ENCODE measurements at places on chromosomes 4 and X. TPM values are rescaled to one million over a fixed set of nuclear protein-coding genes. Genes with fewer than 3 reads are reported as not detected.

DNA sequence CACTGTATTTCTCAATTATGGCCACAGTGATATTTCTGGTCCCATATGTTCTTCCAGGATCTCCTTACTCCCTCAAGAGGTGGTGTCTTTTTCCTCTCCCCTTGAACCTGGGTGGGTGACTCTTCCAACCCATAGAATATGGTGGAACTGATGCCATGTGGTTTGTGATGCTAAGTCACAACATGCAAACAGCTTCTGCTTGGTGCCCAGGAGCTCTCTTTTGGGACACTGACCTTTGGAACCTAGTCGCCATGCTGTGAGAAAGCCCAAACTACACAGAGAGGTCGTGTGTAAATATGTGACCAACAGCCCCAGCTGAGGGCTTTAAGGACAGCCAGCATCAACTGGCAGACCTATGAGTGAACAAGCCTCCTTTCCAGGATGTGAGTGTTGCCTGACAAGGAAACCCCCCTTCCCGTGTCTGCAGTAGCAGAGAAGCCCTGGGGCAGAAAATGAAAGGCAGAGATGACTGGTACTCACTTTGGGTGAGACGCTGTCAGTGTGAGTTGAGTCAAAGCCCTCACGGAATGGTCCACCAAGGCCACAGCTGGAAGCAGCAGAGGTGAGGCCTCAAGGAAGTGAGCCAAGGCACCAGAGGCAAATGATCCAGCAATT, 223.4 kb downstream of the BCOR start:
- no peak for DNase-seq

GRCh38 chr4:2954358-2955185, 8.6 kb downstream of the NOP14 start:
- DNase-seq = peak; percentile 55

GRCh38 chr4:24922416-24922815, 9.6 kb upstream of the CCDC149 start:
- no peak for DNase-seq

GRCh38 chr4:23685471-23685870, 204.4 kb downstream of the PPARGC1A start:
- no peak for DNase-seq

GRCh38 chr4:153661908-153662307, 22.2 kb upstream of the TLR2 start:
- no peak for DNase-seq

DNA sequence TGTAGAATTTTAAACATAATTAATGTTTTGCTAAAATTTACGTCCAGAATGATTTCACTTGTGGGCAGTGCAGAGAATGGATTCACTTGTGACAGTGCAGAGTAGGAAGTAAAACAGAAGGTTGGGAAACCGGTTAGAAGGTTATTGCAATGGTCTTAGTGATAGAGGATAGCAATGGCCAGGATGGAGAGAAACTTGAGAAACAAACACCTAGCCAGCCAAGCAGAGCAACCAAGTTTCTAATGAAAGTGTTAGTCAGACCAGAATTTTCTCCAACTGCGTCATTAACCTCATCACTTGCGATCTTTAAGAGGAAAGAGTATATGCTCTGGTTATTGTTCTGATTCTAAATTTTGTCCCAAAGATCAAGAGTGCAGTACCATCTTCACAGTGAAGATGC, 50.0 kb upstream of the TBC1D9 start:
- no peak for DNase-seq

- no peak for DNase-seq
Measured at GRCh38 chr4:147725673-147726072, 6.2 kb upstream of the ARHGAP10 start.

DNA sequence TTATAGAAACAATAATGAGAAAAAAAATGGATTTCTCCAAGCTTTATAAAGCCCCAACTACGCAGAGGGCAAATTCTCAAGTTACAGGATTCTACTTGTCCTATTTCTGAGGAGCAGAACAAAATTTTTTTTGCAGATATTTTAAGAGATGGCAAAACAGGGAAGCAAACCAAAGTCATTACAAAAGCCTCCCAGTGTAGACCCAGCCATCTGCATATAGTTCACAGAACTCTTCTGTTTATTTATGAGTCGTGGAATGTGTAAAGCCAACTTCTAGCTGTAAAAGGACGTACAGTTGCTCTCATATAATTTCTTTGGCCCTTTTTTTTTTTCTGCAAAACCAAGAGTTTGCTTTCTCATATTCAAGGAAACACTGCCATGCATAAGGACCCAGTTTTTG, 120.4 kb downstream of the PCDH7 start:
- DNase-seq = no peak

- no peak for DNase-seq
Measured at GRCh38 chr4:3122081-3122563, 47.6 kb downstream of the HTT start.

DNA sequence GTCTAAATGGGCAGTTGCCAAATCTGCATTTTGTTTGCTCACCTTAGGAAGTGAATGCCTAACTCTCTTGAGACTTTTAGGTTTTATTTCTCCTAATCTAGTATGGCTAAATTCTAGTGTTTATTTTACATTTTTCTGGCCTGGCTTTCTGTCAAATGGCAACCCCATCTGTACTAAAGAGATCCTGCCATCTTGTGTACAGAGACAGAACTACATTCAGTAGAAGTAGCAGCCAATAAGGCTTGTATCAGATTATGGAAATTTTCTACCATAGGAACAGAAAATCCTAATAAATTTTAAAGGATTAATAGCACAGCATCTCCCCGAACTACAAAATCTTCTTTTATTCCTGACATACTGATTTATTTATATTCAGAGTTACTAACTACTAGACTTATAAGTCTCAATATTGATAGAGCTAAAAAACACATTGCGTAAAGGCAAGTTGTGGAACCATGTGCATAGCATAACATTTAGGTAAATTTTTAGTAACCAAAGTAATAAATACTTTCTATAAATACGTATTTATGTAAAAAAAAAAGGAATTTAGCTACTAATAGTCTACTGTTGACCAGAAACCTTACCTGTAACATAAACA, 45.5 kb downstream of the TMEM144 start:
- DNase-seq = no peak

- no peak for DNase-seq
Measured at GRCh38 chr4:26308568-26308967, 12.2 kb upstream of the RBPJ start.

DNA sequence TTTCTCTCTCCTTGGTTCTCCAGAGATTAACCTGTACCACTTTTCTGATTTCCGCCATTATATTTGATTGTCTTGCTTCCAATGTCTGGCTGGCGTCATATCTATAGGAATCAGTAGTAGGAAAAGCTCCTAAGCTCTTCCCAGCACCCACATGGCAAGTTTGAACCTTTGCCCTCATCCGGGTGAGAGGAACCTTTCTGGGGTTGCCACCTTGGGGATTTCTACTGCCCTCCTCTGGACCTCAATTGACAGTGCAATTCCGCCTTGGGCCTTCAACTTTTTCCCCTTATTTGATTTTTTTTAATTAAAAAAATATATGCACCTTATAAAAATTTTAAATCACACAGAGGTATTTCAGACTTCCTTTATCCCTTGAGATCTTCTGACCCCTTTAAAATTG, 2.0 kb upstream of the CXorf66 start:
- no peak for DNase-seq

GRCh38 chrX:48684134-48684533, 535 bp downstream of the WAS start:
- DNase-seq = no peak

DNA sequence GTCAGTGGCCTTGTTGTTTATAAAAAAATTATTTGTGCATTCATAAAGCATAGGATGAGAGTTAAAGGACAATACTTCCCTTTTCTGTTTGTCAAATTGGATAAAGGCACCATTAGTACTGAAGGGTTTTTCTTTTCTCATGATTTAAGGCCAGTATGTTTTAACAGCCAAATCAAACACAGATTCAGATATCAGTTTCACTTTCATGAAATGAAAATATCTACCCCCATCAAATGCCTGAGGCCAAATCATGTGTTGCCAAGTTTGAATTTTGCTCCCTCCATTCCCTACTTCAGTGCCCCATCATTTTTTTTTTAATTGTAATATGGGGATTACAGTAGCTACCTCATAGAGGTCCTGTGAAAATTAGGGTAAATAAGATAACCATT, 745.9 kb downstream of the RPA4 start:
- no peak for DNase-seq

- no peak for DNase-seq
Measured at GRCh38 chrX:21412883-21413282, 38.7 kb downstream of the CNKSR2 start.

- no peak for DNase-seq
Measured at GRCh38 chr4:152342293-152342692, 193.6 kb downstream of the FBXW7 start.

DNA sequence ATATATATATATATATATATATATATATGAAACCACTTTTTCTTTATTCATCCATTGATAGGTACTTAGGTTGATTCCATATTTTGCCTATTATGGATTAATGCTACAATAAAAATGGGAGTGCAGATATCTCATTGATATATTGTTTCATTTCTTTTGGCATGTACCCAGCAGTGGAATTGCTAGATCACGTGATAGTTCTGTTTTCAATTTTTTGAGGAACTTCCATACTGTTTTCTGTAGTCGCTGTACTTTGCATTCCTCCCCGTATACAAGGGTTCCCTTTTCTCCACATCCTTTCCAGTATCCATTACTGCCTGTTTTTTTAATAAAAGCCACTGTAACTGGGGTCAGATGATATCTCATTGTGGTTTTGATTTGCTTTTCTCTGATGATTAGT, 124.6 kb downstream of the GABRB1 start:
- DNase-seq = no peak

DNA sequence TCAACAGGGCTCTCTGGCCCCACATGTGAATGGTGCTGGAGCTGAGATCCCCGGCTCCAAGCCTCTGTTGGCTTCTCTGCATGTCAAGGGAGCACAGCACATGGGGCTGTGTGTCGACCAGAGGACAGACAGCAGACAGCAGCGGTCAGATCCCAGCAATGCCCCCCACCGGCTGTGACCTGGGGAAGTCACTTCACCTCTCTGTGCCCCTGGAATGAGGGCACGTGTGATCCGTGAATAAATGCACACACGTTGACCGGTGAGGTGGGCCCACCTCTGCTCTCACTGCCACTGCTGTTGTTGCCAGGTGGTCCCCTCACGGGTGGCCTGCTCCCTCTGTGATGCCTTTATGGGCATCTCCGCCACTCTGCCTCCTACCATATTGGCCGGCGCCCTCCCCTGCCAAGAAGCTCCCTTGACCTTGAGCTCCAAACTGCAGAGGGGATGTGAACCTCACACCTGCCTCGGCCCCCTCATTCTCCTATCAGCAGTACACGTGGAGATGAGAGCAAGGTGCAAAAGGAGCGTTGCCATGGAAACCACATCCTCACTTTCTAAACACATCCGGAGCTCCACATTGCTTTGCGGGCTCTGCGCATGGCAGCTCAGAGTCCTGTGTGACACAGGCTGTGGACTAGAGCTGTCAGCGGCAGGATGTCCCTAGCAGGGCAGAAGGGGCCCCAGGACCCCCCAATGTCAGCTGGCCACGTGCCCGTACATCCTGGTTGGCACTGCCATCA, 75.4 kb downstream of the ABLIM2 start:
- DNase-seq = no peak

DNA sequence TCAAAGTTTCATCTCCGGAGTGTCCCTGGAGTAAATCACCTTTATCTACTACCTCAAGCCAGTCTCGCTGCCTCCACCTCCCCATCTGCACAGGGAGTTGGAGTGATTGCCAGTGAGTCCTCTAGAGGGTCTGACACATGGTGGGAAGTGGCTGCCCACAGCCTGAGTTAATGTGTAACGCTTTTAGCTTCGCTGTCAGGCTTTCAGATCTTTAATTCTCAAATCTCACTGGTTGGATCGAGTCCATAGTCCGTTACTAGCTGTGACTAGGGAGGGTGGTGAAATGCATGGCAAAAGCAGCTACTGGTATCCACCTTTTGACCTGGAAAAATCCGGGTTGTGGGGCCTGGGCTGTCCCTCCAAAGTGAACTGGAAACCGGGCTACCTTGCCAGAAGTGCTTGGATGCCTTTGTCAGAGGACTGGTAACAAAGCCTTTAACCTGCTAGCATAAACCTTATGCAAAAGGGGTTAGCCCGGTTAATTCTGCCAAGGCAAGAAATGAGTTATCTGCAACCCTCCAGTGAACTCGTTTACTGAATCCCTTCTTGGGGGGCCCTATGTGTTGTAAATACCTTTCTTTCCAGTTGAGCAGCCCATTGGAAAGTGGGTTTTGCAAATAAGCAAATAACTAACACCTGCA, 5.1 kb upstream of the WDR1 start:
- DNase-seq = no peak

DNA sequence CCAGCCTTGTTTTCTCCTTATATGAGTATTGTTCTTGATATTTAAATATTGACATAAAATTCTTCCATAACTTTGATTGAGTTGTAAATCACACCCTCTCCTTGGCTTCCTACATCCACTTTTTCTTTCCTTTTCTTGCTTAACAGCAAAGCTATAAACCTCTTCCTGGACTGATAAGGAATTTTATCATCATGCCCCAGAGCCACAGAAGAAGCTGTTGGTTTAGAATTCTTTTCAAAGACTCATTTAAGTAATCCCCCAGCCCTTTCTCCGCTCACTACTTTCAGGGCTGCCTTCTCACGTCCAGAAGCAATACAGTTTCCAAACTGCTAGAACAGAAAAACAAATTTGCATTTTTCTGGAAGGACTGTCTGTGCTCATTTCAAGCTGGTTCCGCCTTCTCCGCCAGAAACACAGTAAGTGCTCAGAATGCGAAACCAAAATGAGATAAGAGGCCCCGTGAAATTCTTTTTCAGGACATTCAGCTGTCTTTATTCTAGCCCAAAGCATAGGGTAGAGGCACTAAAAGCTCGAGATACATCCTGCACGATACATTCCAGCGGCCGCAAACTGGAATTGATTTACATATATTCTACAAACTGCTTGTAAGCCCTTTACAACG, 849 bp downstream of the MID1 start:
- no peak for DNase-seq

Gene RAI2
- 3.2 TPM for total RNA-seq

Gene ZNF157
- total RNA-seq = 2.2 TPM

Gene SMIM10
- total RNA-seq = not detected

Gene TAF7L
- not detected for total RNA-seq

Gene ZAR1
- not detected for total RNA-seq

Gene NPNT
- total RNA-seq = not detected

Gene SLC10A4
- total RNA-seq = not detected

Gene AVPR2
- not detected for total RNA-seq

Gene MAP9
- 8.8 TPM for total RNA-seq

Gene RAB39B
- 14.8 TPM for total RNA-seq

Gene RIPPLY1
- not detected for total RNA-seq

Gene PCDH7
- total RNA-seq = not detected

Data from naive thymus-derived CD8-positive, alpha-beta T cell (primary cell).